ENCODE measurements at places on chromosomes 7 and 10.

- no peak for DNase-seq
These were observed 4.8 kb upstream of the RET start for GRCh38 chr10:43071865-43072650.

DNA sequence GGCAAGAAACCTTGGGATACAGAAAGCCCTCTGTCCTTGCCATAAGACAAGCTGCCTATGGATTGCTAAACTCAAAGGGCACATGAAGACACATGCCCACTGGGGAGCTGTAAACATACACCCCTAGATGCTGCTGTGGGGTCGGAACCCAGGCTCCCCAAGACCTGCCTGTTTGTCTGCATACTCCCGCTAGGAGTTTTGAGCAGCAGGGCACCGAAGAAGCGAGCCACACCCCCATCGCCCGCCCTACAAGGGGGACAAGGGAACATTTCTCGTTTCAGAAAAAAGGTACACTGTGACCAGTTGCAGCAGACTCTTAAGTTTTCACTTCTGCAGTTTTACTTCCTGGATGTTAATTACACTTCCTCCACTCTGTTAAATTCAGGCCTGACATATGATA is 680.2 kb upstream of the GHITM start:
- no peak for DNase-seq

DNA sequence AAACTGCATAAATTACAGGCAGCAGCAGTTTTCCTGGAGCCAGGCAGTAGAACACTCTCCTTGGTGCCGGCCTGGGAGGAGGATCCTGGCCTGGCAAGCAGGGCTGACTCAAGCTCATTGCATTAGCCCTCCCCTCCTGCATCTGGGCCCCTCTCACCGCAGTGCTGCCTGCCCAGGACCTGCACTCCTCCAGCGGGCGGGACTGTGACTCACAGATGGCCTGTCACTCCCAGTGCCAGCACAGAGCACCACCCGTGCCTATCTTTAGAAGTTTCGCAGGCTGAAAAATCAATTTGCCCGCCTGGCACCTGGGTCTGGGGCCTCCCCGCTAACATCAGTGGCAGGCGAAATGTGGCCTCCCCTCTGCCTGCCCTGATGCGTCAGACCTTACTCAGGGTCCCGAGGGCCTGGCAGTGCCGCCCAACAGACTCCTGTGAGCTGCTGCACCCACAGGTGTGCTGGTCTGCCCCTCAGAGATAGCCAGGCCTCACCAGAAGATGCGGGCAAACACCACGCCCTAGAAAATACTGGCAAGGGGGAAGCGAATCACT is 123.8 kb downstream of the KCNMA1 start:
- peak; percentile 70 for DNase-seq

GRCh38 chr10:126199221-126199998 is 188.9 kb downstream of the ADAM12 start:
- DNase-seq = peak; percentile 99

DNA sequence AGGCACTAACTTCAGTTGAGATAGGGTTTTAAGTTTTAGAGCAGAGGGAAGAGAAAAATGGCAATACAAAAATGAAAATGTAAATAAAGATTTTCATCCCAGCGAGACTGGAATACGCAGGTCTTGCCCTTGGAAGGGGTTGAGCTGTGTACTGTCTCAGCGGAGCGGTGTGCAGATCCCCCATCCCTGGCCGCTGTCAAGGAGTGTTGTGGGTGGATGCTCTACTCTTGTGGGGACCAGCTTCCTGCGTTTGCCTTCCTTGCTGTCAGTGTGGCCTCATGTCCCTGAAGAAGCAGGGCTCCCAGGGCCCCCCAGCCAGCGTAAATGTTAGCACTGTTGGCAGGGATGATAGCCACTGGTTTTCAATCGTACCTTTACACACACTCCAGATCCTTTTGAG is 249.7 kb upstream of the PITRM1 start:
- DNase-seq = no peak

DNA sequence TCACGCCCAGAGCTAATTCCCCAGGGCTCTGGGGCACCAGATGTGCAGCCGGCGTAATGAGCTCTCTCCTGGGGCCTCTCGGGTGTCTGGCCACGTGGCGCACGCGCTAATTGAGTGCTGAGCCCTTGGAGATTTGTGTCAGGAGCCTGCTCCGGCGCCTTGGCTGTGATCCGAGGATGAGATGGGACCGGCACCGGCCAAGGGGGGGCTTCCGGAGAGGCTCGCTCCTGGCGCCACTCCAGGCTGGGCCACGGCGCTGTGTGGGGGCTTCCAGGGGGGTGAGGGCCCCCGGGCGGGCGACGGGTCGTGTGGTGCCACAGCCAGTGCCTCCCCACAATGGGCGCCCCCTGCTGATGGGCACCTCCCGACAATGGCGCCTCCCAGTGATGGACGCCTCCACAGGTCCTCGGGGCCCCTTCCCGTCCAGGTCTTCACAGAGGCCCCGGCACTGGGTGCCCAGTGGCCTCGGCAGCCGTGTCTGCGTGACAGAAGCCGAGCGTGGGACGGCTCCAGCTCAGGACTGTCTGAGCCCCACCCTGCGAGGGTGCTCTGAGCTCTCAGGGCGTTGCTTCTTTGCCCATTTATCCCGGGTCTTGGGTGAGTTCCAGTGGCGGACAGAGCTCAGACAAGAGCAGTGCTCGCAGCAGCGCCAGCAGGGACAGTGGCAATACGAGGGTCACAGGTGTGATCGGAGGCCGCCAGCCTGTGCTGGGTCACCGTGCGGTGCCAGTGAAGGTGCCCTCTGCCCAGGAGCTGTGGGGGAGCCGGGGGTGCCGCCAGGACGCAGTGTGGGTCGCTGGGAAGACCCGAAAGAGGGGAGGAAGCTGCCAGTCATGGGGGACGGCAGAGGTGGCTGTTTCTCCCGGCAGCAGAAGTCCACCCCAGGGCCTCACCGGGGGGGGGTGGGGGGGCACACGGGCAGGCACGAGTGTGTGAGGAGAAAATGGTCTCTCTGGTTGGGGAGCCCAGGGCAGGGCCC is 8.2 kb upstream of the NKX6-2 start:
- no peak for DNase-seq

DNA sequence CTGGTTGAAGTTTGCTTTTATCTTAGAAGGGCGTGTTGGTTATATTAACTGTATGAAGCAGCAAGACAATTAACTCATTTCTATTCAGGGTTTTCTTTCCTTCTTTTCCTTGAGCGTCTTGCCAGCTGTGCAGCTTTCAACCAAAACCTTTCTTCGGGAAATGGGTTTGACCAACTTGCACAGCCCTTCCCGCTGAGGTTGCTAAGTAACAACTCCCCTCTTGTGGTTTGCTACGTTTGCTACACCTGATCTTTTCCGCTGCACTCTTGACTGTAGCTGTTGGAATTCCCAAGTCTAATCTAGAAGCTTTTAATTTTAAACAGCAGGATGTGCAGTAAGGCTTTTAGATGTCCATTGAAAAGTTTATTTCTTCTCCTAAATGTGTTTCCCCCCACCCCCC is 116.9 kb downstream of the CDCA7L start:
- DNase-seq = no peak

GRCh38 chr10:46301721-46302479 is 15.1 kb downstream of the ANTXRL start:
- no peak for DNase-seq

GRCh38 chr7:24764972-24765744 is 7.9 kb upstream of the GSDME start:
- DNase-seq = no peak

GRCh38 chr7:155962968-155963300 is 150.7 kb upstream of the SHH start:
- no peak for DNase-seq

- DNase-seq = no peak
These were observed 53.9 kb downstream of the PRTFDC1 start for GRCh38 chr10:24898501-24898900.

DNA sequence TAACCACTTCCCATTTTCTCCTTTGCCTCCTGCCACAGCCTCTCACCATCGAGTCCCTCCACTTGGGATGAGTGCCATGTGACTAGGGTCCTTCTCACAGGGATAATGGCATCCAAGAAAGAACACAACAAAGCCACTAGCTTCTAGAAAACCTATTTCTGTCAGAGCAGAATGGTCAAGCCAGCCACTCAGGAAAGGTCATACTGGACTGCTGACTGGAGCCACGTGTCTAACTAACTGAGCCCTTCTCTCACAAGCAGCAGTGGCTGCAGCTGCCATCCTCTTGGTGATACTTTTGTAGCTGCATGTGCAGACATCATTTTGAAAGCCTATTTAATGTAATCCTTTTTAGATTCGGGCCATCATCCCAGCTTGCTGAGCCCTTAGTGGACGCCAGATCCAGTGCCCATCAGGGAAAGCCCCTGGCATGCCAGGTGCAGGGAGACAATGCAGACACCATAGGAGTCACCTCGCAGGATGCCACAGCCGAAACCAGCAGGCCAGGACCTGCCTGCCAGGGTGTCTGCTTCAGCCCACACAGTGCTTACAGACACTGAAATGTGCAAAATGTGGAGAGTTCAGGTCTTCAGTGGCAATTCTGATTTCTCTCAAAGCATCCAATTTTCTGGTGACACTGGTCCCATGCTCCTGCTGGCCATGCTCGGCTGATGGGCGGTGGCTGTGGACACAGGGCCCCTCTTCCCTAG is 98.3 kb upstream of the DDC start:
- DNase-seq = no peak

DNA sequence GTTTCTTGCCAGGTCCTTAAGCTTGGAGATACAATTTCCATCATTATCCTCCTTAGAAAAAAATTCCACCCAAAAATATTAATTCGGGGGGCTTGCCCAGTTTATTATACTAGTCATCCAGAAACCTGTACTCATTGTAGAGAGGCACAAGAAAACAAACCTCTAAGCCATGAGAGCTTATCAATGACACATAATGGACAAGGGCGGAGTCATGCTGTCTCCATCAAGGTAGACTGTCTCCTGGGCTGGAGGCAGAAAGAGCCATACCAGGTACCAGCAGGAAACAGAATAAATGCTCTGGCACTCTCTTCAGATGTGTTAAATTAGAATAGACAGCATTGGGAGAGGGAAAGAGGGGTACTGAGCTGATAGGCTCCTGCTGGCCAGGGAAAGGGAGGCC is 69.8 kb upstream of the GSDME start:
- no peak for DNase-seq

- no peak for DNase-seq
These were observed 31.7 kb upstream of the SEMA3C start for GRCh38 chr7:80950550-80950967.

- no peak for DNase-seq
These were observed 29.0 kb downstream of the RASGEF1A start for GRCh38 chr10:43237631-43238446.

GRCh38 chr7:80654887-80655340 is 16.5 kb downstream of the CD36 start:
- no peak for DNase-seq

DNA sequence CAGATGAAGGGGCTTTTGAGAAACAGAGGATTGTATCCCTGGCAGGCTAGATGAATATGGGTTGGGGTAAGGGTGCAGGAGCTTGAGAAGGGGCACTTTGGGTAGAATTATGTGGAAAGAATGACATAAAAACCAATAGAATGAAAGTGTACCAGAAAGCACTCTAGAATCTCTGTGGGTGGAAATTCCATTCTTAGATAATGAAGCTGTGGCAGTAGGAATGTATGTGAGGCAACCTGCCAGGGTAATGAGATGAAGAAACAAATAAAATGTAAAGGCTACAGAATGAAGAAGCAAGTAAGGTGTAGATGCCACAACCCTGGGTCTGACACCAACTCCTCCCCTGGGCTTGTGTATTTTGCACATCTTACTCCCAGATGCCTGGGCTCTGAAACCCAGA is 16.8 kb downstream of the NOBOX start:
- peak; percentile 36 for DNase-seq

DNA sequence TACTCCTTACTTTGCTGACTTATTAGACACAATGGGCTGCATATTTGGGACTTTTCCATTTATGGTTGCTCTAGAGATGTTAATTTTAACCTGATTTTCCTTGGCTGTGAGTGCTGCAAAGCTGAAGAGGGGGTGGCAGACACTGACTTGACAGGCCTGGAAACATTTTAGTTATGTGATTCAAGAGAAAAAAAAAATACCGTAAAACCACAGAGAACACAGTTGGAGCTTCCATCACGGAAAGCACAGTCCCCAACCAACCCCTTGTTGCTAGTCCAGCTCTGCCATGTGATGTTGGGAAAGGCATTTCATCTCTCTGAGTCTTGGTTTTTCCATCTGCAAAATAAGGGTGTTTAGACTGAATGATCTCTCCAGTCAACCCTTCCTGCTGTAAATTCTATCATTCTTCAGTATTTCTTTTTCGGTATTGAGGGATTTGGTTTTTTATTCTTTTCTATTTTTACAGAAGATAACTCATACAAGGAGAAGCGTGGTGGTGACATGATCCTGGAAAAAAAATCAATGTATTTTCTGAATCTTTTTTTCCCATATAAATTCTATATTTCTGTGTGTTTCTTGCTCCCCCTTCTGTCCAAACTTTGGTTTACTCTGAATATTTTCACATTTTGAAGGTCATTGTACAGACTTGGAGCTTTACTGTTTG is 246.1 kb downstream of the REEP3 start:
- DNase-seq = peak; percentile 46

GRCh38 chr7:28330384-28331070 is 81.8 kb upstream of the CREB5 start:
- DNase-seq = no peak

- DNase-seq = no peak
These were observed 1.3 kb downstream of the INPP5A start for GRCh38 chr10:132538790-132539421.

DNA sequence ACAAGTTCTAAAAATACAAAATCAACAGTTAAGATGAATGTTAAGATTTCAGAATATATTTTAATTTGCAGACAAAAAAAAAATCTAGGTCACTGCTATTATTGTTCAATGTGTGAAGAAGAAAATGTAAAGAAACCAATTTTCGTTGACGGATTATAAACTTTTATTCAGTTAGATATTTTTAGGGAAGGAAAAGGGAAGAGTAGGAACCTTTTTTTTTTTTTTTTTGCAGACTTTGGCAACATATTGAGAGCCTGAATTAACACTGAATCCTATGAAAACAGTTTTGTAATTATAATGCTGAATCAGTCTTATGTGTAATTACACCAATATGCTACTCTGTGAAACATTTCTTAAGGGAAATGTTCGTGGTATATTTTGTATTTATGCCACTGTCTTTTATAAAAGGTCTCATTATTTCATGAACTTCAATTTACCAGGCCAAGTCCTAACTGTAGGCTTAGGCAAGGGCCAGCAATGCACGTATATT is 106.3 kb downstream of the ST8SIA6 start:
- no peak for DNase-seq

GRCh38 chr10:93859049-93859655 is 34.6 kb upstream of the SLC35G1 start:
- no peak for DNase-seq
